ENCODE measurements at places on chromosomes 7 and 10.
A peak's percentile ranks its signal among the peaks of the same experiment; 100 is the strongest.

DNA sequence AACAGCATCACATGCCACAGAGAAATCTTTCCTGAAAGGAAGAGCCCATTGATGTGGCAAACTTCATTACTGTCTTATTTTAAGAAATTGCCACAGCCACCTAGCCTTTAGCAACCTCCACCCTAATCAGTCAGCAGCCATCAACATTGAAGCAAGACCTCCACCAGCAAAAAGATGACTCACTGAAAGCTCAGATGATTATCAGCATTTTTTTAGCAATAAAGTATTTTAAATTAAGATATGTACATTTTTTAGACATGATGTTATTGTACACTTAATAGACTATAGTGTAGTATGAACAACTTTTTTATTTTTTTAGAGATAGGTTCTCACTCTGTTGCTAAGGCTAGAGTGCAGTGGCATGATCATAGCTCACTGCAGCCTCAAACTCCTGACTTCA is 14.8 kb downstream of the STEAP1B start:
- no peak for DNase-seq

DNA sequence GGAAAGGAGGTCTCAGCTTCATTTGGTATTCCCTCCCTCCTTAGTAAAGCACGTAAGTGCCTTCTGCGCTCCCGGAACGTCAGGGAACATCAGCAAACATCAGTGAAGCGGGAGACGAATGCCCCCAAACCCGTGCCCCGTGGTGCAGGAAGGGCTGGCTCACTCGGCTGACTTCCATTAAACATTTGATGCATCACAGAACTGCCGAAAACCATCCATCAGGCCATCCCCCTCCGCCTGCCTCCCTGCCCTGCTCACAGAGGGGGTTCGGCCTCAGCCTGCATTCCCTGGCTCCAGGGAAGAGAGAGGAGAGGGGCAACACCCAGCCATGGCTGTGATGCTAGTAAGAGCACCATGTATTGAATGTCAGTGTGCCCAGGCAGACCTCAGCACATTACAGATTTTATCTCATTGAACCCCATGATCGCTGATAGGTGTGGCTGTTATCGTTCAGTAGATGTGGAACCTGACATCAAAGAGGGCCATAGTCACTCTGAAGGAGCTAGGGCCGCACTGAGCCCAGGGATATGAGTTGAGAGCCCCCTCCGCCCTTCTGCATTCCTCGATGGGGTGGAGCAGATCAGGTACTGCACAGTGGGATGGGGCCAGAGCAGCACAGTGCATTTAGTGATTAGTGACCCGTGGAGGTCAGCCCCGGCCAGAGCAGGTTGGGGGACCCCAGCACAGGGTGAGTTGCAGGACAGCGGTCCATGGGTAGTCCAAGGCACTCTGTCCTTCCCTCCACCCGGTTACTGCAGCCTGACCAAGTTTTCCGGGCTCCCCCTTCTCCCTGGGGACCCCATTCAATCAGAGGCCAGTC is 146.4 kb downstream of the RPS24 start:
- DNase-seq, result no peak

GRCh38 chr10:114613237-114613979 is 44.7 kb downstream of the ABLIM1 start:
- DNase-seq, result no peak

DNA sequence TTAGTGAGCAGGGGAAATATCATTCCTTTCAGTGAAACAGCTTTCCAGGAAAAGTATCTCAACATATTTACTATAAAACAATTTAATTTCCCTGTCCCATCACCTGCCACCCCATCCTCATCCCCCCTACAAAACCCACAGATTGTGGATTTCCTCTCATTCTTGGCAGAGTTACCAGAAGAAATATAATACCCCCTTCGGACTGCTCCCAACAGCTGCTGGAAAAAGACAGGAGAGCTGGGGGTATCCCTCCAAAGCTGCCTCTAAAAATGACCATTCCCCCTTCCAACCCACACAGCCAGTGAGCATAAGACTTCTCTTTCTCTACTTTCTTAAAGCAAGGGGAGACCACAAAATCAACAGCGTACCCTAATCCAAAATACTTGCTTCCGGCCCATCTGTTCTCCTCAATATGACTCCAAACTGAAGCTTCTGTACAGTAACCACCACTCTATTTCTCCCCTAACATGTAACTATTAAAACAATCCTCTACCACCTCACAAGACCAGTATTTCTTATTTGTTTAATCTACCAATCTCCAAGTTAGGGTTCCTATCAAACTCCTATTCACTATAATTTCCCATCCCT is 7.8 kb downstream of the FBXW4 start:
- DNase-seq, result no peak

GRCh38 chr10:78516756-78517155 is 483.1 kb downstream of the RPS24 start:
- no peak for DNase-seq

DNA sequence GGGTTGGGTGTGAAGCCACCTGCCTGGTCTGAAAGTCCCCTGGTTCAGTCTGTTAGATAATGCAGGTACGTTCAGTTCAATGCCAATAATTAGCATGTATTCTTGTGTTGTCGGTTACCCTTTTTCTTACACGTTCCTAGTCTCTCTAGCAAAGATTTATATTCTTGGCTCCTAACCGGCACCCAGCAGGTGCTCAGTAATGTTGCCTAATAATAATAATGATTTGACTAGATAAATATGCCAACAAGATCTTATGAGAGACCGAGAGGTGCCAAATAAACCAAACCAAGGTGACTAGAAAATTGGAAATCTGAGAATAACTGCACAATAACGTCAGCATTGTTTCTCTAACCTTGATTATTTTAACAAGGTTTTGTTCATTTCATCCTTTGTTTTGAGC is 1.1 kb upstream of the SMIM30 start:
- DNase-seq, result no peak

GRCh38 chr7:74505471-74506324 is 52.0 kb downstream of the GTF2IRD1 start:
- no peak for DNase-seq

- DNase-seq, result peak; percentile 10
These were observed 61.0 kb downstream of the MPP7 start for GRCh38 chr10:28241741-28242399.

DNA sequence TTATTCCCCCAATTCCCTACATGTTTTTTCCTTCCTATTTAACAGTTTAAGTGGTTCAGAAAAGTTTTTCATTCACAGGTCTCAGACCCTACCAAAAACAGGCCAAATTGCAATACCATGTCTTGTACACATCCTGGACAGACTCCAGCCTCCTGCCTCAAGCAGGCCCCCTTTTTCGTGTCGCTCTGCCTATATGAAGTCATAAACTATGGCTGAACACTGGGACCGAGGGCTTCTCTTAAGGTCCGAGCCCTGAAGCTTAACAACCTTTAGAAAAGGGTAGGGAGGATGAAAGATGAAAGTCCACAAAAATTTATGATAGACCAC is 1.4 kb downstream of the FBXW4 start:
- DNase-seq, result no peak

DNA sequence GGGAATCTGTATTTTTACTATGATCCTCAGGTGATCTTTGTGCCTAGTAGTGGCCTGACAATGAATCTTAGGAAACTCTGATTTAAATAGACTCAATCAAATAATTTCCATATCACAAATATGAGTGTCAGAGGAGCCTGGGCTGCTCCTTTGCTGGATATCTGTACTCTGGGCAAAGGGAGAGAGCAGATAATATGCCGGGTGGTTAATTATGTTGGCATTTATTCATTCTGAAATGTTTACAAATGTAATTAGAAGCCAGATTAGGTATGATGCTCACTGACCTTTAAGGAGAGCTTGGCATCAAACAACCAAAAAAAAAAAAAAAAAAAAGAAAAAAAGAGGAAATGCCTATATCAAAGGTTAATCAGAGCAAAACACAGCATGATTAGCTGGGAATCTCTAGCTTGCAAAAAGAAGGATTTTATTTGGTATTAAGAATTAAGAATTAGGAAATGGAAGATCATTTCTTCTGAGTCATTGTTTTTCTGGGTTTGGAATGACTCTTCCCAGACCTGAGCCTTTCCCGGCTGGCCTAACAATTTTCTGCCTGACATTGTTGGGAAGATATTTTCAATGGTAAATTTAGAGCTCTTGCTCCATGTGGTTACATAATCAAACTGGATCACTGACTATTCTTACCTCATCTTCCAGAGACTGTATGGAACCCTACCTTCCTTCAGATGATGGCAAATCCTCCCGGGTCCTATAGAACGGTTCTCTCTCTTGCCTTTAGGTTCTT is 365.3 kb downstream of the REEP3 start:
- no peak for DNase-seq

DNA sequence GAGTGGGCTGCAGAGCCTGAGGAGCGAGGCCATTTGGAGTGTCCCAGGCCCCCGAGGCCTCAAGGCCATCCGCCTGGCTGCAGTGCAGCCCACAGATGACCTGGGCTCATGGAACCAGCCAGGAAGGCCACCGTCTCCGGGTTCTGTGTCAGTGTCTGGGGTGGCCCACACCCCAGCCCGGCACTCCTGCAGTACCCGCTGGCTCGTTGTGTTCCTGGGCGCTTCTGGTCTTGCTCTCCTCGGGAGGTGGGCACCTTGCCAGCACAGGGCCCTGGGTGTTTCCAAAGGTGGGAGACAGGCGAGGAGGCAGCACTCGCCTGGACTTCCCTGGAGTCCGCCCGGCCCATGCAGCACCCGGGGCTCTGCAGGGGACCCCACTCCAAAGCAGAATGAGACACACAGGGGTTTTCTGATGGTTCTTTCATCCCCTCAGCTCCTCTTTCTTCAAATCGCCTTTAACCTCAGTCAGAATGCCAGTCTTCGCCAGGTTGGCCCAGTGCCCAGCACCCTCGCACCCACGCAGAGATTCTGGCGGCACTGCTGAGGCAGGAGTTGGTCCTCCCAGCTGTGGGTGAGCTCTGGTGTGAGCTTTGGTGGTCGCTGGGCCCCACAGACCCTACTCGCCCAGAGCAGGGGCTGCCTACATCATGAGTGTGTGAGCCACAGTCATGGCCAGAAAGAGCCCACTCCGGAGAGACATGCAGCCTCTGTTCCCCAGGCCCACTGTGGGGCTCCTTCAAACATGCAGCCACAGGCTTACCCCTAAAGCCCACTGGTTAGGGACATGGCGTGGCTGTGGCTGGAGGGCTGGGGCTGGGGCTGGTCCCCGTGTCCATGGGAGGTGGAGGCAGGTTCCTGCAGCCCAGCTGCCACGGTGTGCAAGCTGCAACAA is 155.7 kb downstream of the EBF3 start:
- no peak for DNase-seq

GRCh38 chr10:119595134-119595675 is 1.6 kb downstream of the TIAL1 start:
- DNase-seq, result no peak

GRCh38 chr7:106744563-106745091 is 83.7 kb upstream of the CCDC71L start:
- DNase-seq, result no peak

DNA sequence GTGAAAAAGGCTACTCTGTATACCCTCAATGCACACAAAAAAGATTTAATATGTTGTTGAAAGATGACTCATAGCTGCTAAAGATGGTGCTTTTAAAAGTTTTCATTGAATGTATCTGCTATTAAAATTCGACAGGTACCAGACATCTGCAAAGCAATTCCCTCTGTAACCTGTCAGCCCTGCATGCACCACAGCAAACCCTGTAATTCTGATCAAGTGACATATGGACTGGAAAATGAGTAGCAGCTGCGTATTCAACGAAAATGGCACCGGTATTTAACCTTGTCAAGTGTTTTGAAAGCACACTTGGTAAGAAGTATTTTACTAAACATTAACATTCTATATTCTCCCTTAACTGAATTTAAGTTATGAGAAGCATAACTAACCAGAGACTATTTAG is 58.2 kb upstream of the PTPRN2 start:
- no peak for DNase-seq

DNA sequence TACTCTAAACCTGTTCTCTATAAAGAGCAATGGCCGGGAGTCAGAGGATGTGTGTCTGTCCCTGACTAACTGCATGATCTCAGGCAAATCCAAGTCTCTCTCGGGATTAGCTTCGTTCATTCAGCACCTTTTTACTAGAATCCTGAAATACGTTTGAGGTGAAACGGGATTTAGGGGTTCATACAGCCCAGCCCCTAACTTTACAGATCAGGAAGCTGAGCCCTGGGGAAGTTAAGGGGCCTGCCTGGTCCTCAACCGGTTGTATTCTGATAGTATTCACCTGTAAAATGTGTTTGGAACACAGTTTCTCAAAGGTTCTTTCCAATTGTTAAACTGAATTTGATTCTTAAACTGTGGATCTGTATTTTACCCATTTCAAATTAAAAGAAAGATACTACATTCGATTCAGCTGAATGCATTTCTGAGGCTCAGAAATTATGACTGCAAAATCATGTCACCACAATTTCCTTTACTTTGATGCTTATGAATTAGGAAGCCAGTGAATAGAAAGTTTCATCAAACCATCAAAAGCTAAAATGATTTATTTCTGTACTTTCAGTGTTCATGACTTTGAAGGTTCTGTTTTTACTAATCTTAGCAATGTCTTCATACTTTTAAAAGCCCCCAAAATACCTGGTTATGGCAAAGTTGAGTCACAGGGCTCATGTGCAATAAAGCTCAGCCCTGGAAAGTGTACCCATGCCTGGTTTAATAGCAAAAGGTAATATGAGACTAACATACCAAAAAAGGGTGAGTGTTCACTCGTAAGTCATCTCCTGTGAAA is 28.9 kb upstream of the EZH2 start:
- no peak for DNase-seq

DNA sequence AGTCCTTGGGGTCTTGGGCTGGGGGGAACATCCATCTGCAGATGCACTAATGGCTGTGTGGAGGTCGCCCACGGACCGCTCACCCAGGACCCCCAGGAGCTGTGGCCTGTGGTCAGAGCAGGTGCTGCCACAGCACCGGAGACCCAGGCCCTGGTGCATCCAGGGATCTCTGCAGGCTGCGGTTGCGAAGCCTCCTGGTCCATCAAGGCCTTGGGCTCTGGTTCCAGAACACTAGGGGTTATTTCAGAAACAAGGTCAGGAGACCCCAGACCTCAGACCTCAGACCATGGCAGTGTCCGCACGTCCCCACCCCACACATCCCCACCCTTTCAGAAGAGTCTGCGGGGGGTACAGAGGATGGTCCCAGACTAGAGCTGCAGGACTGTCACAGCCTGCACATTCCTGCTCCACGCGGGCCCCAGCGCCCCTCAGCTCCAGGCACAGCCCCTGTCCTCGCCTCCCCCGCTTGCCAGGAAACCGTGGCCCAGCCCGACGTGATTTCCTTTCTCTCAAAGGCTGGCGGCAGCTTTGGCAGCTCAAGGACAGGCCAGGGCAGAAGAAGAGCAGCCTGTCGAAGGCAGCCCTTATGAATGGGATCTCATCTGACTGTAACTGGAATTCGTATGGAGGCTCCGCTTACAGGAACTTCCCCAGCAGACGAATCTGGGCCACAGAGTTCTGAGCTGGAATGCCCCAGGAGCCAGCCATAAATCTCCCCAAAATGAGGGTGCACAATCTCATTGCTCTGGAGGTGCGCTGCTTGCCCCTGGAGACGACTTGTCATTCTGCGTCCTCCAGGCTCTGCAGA is 136.2 kb upstream of the RET start:
- DNase-seq, result no peak

DNA sequence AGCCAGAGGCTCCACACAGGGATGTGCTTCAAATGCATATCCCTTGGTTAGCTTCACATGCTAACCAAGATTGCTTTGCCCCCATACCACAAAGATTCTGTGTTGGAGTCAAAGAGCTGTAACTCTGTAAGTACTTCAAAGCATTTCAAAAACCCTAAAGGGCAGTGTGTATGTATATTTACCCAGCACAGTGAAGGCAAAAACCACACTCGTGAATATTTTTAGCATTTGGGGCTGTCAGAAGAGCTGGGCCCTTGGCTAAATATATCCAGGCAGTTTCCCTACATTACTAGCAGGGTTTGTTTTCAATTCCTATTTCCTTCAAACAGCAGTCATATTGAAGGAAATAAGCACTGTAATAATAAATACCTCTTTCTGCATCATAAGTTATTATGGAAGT is 84.2 kb upstream of the STEAP1B start:
- no peak for DNase-seq

GRCh38 chr10:20890491-20891337 is 6.4 kb downstream of the NEBL start:
- DNase-seq, result no peak
